Activated CD4-positive, alpha-beta memory T cell treated with anti-CD3 and anti-CD28 coated beads for 36 hours (primary cell): ENCODE measurements at places on chromosomes 6 and 20.
A peak's percentile ranks its signal among the peaks of the same experiment; 100 is the strongest.

DNA sequence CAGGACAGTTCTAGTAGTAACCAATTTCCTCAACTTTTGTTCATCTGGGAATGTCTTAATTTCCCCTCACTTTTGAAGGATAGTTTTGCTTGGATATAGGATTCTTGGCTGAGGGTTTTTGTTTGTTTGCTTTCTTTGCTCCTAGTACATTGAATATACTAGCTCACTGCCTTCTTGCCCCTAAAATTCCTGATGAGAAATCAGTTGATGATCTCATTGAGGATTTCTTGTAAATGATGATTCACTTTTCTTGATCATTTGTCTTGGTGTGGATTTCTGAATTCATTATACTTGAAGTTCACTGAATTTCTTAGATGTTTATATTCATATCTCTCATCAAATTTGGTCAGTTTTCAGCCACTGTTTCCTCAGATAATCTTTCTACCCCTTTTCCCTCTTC is 49.1 kb upstream of the PRDM1 start:
- DNase-seq: no peak

DNA sequence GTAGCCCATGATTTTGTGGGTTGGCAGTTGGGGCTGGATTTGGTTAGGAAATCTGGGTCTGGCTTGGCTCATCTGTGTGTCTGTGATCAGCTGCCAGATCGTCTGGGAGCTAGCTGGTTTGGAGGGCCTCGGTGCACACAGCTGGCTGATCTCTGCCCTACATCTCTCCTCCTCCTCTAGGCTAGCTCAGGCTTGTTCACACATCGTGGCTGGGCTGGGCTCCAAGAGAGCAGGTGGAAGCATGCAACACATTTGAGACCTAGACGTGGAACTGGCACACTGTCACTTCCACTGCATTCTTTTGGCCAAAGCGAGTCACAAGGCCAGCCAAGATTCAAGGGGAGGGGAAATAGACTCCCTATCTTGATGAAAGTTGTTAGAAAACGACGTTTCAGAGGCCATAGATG is 15.9 kb downstream of the NDUFAF5 start:
- no peak for DNase-seq

- DNase-seq: no peak
Measured at GRCh38 chr6:165059032-165059431, 250.4 kb downstream of the C6orf118 start.

- DNase-seq: no peak
Measured at GRCh38 chr6:81130969-81131368, 621.5 kb downstream of the TENT5A start.

GRCh38 chr6:101783287-101783686 is 389.8 kb downstream of the GRIK2 start:
- no peak for DNase-seq

DNA sequence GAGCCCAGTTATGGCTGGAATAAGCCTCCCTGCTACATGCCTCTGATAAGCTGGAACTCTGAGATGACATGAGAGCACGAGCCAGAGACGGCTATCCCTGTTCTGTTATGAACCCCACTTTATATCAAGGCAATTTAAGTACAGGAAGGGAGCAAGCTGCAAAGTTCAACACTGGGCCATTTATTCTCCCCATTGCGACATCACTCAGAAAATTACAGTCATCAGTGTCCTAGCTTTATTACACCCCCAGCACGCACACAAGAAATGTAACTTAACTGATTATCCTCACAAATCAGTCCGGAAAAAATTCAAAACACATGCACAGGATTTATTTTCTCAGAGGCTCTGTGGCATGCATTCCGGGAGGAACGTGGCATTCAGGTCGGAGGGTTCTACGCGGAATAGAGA is 125.3 kb upstream of the SLC2A12 start:
- no peak for DNase-seq

DNA sequence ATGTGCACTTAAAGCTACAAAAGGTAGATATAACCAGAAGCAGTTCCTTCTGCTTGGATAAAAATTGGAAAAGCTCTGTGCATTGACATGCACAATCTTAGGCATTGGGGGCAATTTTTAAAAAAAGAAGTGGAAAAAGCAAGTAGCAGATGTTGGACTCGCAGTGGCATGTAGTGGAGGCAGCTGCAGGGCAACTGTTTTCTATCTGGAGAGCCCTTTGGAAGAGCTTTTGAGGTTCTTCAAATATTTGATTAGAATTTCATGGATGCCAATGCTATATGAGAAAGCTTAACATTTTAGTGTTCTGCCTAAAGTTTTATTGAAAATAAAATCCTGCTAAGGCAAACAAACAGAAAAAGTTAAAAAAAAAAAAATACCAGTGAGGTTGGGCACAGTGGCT is 388.3 kb upstream of the RNF217 start:
- DNase-seq: no peak

DNA sequence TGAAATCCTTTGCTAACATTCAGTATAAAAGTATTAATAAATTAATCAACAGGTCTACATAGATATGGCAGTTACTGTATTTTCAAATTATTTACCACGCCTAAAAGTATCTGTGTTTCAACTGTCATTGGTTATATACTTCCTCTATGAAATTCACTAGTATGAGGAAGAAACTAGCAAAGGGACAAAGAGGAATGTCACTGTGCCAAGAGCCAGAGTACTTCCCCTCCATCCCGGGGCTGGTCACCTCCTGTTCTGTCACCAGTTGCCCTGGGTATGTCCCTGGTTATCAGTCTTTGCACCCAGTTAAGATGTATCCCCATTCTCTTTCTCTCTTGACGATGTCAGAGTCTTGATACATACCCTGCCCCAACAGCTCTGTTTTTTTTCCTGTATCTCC is 476.8 kb upstream of the SOX4 start:
- DNase-seq: no peak

DNA sequence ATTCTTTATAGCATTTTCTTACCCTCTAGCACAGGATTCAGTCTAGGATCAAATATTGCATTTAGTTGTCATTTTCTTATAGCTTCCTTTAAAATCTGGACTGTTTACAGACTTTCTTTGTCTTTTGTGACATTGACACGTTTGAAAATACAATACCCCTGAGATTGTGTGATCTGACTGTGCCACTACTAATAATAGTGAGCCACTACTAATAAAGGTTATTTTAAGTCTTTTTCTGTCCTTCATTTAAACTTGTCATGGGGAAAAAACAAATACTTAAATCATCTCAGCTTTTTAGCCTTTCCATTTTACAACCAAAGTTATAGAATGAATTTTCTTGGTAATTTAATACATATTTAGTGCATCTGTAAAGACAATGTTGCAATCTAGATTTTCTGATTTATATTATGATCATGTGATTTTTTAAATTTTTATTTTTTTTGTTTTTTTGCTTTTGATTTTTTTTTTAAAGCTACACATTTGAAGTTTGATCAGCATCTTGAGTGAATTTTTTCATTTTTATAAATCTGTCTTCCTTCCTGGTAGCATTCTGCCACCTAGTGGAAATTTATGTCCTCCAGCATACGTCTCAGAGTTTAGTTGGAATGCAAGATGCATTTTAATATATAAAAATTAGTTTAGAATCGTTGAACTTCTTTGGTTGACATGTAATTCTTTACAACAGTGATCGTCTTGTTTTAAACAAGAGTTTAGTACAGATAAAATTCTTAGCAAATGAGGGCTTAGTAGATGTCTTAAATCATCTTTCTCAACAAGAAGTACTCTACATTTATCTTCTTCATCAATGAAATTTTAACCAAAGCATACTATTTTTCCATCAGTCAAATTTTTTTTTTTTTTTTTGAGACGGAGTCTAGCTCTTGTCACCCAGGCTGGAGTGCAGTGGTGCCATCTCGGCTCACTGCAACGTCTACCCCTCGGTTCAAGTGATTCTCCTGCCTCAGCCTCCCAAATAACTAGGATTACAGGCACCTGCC is 119.4 kb downstream of the NCOA3 start:
- DNase-seq: no peak

DNA sequence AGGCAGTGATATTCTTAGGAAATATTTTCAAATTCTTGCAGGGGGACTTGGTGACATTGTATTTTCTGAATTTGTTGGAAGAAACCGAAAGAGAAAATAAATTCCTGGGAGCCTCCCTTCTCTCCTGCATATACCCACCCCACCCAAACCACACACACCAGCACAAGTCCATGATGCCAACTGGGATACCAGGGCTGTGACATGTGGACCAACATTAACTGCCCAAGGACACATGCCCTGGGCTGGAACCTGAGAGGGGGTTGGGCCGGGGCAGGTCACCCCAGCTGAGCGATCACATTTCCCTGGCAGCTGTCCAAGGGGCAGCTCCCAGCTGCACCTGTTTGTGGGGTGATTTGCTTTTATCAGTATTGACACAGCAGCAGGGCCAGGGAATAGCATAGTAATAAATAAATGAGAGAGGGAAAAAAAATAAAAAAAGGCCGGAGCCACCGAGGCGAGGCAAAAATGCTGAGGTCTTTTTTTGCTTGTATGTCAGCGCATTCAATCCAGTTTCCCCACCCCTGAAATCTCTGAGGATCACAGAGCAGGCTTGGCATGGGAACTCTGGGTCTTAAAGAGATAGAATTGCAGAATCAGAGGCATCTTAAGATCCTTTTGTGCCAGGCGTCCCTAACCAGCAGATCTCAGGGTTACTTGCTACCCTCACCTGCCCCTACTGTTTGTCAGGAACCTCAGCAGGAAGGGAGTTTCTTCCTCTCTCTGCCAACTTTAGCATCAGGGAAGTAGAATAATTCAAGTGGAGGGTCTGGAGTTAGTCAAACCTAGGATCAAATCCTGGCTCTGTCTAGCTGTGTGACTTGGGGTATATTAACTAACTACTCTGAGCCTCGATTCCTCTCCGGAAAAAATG is 66.5 kb upstream of the PIM1 start:
- DNase-seq: peak; percentile 38

GRCh38 chr6:30840935-30841643 is 43.2 kb upstream of the DDR1 start:
- no peak for DNase-seq

DNA sequence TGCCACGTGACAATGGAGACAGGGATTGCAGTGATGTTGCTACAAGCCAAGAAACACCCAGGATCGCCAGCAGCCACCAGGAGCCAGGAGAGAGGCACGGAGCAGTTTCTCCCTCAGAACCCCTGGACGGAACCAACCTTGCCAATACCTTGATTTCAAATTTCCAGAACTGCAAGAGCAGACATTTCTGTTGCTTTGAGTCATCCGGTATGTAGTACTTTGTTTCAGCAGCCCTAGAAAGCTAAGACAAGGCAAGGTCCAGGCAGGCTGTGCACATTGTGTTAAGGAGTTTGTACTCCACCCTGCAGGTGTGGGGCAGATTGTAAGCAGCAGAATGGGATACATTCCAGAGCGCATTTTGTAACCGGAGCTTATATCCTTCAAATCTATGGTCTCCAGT is 48.3 kb downstream of the TRERF1 start:
- no peak for DNase-seq

DNA sequence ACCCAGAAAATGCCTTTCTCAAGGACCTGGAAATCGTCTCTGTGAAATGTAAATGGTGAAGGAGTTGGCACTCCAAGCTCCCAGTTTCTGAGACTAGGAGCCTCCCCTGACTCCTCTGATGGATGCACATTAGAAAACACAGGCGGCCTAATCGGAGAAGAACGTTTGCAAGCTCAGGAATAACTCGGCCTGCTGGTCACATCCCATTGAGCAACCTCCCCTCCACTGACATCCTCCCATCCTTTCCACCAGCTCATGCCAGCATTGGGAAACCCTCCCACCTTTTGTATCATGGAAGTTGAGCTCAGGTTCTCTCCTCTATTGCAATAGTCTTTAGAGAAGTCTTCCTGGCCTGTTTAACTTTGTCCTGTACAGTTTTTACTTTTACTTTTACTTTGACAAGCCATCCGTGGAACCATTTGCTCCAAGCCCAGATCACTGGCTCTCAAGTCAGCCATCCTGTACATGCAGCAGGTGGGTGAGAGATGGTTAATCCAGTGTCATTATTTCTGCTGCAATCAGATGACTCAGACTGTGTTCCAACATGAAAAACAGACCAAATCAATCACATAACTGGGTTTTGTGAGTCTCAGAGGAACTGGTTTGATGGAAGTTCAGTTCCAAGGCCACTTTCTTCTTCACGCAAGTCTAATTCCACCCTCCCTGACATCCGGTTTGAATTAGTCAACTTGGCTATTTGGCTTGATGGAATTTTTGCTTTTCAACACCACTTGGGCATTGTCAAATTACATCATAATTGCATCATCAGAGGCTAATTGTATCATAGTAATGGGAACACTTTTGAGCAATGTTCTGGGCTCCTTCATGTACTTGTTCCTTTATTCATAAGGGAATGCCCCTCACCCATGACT is 619.4 kb upstream of the CDH4 start:
- no peak for DNase-seq

DNA sequence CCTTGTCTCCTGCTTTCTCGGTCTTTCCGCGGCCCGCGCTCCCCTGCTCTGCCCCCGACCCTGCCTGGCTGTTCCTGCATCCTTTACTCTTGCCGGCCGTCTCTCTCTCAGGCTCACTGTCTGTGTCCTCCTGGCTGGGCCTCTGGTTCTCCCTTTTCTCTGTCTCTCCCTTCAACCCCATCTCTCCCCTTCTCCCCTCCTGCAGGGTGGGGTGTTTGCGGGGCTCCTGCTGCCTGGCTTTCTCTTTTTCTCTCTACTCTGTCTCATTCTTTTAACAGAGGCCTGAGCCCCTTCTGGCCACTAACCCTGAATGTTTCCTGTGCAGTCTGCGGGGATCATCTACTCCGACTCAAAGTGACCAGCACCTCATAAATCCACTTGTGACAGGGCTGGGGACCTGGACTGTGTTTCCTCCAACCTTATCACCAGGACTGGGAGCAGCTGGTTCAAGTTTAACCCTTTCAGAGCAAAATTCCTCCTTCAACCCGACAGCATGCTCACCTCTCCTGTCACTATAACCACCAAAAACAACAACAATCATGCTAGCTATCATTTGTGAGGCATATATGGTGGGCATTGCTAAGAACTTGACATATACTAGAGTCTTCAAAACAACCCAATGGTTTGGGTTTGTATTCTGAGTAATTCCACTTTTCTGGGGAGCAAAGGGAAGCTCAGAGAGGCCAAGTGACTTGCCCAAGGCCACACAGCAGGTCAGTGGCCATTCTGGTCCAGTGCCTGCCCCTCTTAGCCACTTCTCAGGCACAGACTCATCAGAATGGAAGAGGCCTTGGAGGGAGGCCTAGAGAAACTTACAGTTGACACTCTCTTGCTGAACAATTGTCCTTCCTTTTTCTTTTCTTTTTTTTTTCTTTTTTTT is 811 bp upstream of the RSPO4 start:
- DNase-seq: no peak

GRCh38 chr6:47648031-47648430 is 50.3 kb upstream of the ADGRF4 start:
- DNase-seq: no peak
